ENCODE measurements at places on chromosomes 5 and 9.

DNA sequence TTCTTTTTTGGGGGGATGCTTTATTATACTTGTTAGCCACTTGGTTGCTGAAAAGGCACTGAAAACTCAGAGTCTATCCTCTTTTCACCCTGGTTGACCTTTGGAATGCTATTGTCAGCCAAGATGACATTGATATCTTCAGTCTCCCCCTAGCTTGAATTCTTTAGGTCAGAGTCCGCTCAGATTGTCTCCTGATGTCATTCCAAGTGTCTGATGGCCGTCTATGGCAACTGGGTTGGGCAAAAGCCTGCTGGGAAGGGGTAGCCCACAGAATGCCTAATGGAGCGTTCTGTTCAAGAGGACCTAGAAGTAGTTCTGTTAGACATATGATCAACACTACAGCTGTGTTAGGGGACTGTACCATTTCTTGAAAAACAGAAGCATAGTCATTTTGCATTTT lies 9.7 kb upstream of the MEF2C start:
- DNase-seq: no peak

- DNase-seq: no peak
Measured at GRCh38 chr5:56053363-56053762, 58.6 kb upstream of the IL6ST start.

- DNase-seq: no peak
Measured at GRCh38 chr5:4758996-4759395, 381.1 kb upstream of the ADAMTS16 start.

GRCh38 chr9:137490532-137491186 lies 31.5 kb upstream of the NSMF start:
- DNase-seq: no peak

GRCh38 chr5:141392429-141393198 lies at the start of gene PCDHGA8:
TSS of gene PCDHGA8 (plus strand) at chr5:141392633. CDS start at chr5:141392814, 181 bp downstream.
- no peak for DNase-seq

DNA sequence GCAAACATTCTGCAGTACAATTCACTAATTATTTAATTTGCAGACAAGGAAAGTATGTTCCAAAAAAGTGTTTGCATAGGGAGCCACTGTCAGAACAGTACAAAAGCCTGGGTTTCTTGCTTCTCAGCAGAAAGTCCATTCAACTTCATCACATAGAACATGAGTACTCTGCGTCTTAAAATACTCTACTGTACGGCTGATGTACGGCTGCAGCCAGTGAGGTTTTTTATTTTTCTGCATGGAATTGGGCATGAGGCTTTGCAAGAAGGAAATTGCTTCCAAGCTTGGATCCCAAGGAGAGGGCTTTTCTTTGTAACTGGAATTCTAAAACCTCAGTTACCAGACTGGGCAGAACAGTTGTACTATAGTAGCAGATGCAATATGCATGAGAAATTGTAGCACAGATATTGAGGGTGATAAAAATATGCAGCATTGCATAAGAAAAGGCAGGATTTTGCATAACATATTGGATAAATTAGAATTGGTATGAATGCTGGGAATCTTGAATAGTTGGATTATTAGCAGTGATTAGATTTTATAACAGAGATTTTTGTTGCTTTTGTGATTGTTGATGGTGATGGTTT lies 178.1 kb upstream of the CDH9 start:
- no peak for DNase-seq

DNA sequence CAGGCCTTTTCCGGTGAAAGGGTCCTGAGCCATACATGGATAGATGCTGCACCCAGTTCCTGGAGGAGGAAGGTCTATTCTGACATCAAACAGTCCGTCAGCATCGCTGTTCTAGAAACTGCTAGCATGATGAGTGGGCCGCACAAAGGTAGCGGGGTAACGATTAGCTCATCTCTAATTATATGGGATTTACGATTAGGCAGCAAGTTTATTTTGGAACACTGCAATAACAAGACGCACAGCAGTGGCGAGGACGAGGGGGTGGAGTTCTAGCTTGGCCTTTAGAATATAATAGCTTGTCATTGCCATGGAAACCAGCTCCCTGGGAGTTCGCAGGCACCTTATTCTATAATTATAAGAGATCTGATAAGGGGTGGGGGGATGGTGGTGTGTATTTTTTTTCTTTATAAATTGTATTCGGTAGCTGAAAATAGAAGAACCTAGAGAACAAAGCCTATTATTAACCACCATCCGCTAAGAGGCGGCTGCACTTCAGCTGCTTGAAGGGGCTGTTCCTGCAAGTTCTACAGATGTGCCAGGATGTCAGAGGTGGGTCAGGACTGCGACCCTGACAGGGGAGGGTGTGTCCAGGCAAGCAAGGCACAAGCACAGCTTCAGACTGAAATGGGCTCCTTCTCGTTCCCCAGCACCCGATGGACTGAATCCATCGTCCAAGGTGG lies 311.0 kb downstream of the AGTPBP1 start:
- DNase-seq: no peak

- no peak for DNase-seq
Measured at GRCh38 chr5:90071066-90071465, 338.5 kb downstream of the CETN3 start.

- DNase-seq: no peak
Measured at GRCh38 chr9:13942695-13943094, 371.2 kb downstream of the NFIB start.

- DNase-seq: no peak
Measured at GRCh38 chr5:133147815-133148567, 96.2 kb downstream of the HSPA4 start.

GRCh38 chr5:59326596-59326995 lies 566.9 kb downstream of the PDE4D start:
- no peak for DNase-seq

DNA sequence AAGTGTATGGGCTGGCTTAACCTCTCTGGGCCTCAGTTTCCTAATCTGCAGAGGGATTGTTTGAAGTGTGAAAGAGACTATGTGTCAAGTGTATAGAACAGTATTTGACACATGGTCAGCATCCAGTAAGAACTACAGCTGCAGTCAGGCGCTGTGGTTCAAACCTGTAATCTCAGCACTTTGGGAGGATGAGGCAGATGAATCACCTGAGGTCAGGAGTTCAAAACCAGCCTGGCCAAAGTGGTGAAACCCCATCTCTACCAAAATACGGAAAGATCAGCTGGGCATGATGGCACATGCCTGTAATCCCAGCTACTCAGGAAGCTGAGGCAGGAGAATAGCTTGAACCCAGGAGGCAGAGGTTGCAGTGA lies 31.9 kb upstream of the STING1 start:
- DNase-seq: no peak

DNA sequence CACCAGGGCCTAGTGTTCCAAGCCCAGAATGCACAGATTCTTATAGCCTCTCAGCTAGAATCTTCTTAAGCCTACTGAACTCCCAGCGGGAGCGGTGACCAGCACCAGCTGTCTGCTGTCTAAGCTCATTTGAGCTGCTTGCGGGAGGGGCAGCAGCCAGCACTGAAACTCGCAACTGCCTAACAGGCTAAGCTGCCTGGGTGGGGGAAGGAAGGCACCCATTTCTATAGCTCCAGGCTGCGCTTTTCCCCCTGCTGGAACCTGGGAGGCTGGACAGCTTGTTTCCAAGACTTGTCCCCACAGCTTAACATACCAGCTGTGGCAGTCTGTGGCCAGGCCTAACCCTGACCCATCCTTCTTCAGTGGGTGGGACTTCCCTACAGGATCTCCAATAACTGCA lies 512.9 kb downstream of the EFNA5 start:
- no peak for DNase-seq

GRCh38 chr5:151825445-151825844 lies 53.7 kb downstream of the G3BP1 start:
- DNase-seq: no peak

DNA sequence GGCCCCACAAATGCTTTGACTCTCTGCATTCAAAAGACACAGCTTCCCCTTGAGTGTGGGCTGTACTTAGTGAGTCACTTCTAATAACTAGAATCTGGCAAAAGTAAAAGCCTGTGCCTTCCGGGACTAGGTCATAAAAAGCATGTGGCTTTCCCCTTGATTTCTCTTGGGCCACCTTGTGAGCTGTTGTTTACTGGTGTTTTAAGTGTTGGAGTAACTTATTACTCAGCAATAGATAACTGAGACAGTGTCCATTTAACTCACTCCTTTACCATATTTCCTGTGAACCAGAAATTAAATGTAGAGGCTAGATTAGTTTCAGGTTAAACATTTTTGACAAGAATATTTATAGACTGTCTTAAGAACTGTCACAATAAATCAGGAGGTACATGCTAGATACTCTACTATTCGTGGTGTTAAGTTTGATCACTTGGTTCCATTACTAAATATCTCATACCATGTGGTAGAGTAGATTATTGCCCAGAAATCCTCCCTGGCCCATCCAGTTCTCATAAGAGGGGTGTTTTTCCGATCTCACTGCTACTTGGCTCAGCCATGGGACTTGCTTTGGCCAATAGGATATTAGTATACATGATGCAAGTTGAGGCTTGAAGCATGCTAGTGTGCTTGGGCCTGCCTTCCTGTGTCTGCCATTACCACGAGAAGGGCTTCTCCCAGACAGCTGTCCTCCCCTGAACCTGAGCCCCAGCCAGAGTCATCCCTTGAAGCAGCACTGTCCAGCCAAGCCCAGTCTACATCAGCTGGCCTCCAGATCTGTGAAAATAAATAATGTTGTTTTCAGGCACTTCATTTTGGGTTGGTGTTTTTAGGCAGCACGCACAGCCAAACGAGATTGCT lies 10.4 kb upstream of the CMBL start:
- DNase-seq: no peak

DNA sequence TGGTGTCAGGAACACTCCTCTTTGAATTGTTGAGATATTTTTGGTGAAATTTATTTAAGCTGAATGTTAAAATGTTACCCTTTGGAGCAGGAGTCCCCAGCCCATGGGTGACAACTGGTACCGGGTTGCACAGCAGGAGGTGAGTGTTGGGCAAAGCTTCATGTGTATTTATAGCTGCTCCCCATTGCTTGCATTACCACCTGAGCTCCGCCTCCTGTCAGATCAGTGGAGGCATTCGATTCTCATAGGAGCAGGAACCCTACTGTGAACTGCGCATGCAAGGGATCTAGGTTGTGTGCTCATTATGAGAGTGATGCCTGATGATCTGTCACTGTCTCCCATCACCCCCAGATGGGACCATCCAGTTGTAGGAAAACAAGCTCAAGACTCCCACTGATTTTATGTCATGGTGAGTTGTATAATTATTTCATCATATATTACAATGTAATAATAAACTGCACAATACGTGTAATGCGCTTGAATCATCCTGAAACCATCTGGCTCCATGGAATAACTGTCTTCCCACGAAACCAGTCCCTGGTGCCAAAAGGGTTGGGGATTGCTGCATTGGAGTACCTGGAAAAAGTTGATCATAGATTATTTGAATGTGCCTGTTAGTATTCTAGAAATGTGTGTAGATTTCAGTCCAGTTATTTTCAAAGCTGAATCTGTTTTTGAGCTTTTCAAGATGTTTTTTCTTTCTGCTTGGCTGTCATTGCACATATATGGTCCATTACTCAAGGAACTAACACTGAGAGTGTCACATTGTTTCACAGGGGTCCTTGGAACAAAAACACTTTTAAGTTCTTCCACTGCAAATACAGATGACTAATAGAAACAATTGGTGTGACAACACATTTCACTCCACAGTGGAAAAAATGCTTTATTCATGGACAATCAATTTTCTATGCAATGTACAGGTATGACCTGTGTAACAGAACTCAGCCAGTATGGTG lies 104.6 kb upstream of the TNFAIP8 start:
- DNase-seq: no peak

DNA sequence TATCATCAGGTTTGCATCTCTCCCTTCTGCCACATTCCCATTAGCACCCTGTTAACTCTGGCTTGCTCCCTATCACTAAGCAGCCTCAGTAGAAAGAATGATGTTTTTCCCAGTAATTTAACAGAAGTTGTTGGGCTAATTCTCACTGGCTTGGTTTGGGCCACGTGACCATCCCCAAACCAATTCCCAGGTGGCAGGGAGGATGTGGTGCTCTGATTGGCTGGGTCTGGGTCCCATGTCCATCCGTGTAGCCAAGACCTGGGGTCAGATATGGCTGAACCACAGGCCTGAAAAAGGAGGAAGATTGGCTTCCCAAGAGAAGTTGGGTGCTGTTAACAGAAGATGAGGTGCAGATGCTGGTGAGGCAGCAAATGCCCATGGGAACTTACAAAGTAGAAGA lies 122.0 kb downstream of the BOD1 start:
- no peak for DNase-seq

All from activated T-helper 2 cell treated with anti-CD3 and anti-CD28 coated beads, Interferon-gamma antibody, Interleukin-2, Interleukin-4, amounts not matched to agents 10 μg/mL and 5 μg/mL and 100 μg/mL, durations not matched to agents 14 hours and 24 hours and 36 hours (primary cell).